ENCODE measurements at places on chromosomes 1 and 21. TPM values are rescaled to one million over a fixed set of nuclear protein-coding genes. Genes with fewer than 3 reads are reported as not detected.

DNA sequence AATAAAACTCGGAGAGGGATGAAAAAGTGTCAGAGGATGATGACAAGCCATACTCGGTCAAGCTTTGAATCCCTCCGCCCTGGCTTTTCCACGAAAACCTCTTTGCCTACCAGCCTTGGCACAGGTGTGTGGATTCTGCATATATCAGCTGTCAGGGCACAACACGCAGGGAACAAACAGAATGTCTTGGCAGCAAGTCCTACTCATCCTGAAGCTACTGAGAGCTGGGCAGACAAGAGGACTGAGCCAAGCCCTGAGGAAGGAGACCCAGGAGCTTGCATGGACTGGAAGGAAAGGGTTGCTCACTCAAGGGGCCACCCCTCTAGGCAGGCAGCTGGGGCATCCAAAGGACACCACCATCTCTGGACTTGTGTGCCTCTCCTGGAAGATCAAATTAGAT lies 132.4 kb downstream of the HMGB4 start:
- no peak for DNase-seq

- DNase-seq, result no peak
Measured at GRCh38 chr1:156658496-156658895, 16.6 kb downstream of the BCAN start.

- DNase-seq, result no peak
Measured at GRCh38 chr21:35042836-35043235, 6.3 kb downstream of the RUNX1 start.

DNA sequence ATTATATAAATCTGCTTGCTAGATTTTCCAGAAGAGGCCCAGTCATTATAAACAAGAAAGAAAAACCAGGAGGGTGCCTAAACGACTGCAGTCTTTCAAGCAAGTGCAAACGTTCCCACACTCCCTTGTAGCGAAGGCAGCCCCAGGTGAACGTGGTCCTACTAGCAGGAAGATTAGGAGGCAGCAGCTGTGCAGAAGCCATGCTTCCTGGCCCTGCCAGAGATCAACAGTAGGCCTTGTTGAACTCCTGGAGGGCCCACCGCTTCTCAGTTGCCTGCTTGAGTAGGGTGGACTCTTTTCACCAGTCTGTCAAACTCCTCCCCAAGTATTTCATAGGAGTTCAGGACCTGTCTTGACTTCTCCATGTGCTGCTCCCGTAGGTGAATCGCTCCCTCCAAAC lies 163.0 kb upstream of the GORAB start:
- DNase-seq, result no peak

DNA sequence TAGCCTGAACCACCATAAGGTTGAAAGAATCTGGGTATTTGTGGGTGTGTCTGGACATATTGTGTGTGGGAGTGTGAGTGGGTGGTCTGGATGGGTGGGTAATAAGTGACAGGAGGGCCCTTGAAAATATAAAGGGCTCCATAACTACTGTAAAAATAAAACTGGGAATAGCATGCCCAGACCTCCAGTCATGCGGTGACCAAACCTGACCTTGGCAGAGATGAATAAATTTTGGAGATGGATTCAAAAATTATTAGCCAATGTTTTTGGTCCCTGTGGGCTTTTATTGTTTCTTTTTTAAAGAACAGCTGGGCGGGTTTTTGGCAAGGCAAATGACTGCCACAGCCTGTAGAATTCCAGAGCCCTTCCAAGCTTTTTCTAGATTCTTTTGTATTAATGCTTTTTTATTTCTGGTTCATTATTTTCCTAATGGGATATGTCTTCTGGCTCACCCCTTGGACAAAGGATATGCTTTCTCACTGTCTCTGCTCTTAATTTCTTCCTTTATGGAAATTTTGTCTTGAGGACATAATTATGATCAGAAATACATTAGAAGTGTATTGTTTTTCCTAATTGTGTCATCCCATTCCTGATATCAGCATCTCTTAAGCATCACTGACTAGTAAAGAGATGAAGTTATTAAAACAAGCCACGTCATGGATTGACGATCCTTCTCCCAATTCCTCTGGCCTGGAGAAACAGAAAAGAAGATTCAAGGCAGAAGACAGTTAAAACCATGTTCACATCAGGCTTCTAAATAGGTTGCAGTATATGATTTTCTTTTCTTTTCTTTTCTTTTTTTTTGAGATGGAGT lies 69.5 kb downstream of the NTMT2 start:
- DNase-seq, result no peak

DNA sequence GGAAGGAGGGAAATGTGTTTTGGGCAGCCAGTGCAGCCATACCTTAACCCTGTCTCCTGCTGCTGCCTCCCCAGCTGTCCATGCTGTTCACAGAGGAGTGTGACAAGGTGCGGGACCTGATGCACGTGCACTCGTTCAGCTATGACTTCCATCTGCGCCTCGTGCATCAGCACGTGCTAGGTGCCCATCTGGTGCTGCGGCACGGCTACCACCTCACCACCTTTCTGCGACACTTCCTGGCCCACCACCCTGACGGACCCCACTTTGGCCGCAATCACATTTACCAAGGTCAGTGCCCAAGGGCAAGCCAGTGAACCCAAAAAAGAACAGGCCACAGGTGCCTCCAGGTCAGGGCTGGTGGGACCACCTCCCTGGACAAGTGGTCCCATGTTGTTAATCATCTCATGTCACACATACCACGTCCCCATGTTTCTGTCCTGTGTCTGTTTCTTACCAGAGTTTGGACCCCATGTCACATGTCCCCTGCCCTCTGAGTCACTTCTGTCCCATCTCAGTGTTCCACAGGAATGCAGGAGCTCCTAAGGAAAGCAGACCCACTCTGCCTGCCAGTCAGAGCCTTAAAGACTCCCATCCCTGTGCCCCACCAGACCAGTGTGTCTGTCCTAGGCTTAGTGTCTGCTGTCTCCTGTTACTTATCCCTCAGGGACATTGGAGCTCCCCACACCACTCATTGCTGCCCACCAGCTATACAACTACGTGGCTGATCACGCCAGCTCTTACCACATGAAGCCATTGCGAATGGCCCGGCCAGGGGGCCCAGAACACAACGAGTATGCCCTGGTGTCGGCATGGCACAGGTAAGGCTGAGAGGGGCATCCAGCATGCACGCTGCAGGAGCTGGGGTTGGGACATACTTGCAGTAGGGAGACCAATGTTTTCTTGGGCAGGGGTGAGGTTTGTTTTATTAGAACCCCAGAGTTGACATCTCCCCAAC lies 6.6 kb downstream of the HYI start:
- no peak for DNase-seq

DNA sequence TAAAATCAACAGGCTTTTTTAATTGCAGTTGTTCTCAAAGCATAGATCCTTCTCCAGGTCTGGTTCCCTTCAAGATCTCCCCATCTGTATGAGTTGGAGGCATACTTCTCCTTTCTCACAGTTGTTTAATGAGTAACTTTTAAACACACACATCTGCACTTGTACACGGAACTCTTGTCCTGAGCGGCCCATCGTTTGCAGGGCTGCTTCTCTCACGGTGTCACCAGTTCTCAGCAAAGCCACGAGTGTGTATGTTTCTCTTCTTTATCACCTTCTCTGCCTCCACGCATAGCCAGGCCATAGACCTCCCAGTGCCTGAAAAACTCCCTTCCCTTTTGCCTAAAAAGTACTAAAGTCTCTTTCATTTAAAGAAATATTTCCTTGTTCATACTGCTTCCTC lies 68.7 kb upstream of the ROR1 start:
- DNase-seq, result no peak

DNA sequence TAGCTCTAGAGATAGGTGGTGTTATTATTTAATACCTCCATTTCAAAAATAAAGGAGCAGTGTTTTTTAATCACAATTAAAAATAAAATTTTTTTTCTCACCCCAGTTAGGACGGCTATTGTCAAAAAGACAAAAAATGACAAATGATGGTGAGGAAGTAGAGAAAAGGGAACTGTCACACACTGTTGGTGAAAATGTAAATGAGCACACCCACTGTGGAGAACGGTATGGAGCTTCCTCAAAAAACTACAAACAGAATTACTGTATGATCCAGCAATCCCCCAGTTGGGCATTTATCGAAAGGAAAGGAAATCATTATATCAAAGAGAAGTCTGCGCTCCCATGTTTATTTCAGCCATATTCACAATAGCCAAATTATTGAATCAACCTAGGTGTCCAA lies 148.7 kb upstream of the NR5A2 start:
- DNase-seq, result no peak

- no peak for DNase-seq
Measured at GRCh38 chr1:2415337-2415736, 3.0 kb upstream of the PEX10 start.

GRCh38 chr1:178488393-178488792 lies 8.4 kb downstream of the CLEC20A start:
- DNase-seq, result no peak

MPL gene
- not detected for total RNA-seq

FCRLB gene
- total RNA-seq, result not detected

DYRK3 gene
- 16.5 TPM for total RNA-seq

OR2T29 gene
- total RNA-seq, result not detected

SYTL1 gene
- 29.7 TPM for total RNA-seq

All from activated CD4-positive, alpha-beta T cell treated with anti-CD3 and anti-CD28 coated beads, Interleukin-2, amount 10 ng/mL, durations not matched to agents 24 days and 14 days (primary cell).